ENCODE measurements at places on chromosomes 5 and 9.
A peak's percentile ranks its signal among the peaks of the same experiment; 100 is the strongest.

- DNase-seq: no peak
Observed at GRCh38 chr9:35522187-35522586, 32.3 kb downstream of the RUSC2 start.

DNA sequence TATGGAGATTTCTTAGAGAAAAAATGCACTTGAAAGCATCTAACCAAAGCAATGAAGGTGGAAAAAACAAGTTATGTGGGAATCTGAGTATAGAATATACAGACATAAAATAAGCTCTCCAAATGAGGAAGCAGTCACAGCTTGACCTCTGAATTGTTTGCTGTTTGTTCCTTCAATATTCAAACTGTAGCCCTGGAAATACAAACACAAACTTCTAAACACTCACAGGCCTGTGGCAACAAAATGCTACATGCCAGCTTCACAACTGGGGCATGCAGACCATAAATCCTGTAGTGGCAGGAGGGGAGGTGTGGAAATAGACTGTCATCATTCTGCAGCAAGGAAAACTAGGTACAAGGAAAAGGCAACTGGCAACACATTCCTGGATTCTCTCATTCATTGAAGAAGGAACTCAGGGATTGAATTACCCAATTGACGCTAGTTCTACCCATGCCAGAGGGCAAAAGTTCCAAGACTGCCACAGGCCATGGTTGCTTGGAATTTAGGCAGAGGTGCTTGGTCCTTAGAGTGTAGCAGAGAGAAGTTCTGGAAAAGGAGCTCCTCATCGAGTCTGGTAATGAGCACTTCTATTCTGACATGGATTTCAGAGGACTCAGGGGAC lies 349.6 kb downstream of the PDE4D start:
- no peak for DNase-seq

DNA sequence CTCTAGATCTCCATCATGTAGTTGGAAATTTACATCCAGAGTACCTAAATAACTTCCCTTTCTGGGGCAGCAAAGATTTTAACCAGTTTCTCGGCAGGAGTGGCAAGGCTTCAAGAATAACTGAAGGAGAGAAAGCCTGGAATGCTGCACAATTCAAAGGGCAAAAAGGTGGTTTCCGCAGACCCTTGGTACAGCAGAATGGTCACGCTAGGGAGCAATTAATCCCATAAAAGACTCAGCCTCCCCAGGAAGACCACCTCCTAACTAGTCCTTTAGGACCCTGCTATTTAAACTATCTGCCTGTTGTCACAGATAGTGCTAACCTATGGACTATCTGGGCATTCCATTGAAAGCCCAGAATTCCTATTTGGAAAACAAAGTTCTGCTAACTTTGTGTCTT lies 3.6 kb downstream of the HTR1A start:
- DNase-seq: no peak

DNA sequence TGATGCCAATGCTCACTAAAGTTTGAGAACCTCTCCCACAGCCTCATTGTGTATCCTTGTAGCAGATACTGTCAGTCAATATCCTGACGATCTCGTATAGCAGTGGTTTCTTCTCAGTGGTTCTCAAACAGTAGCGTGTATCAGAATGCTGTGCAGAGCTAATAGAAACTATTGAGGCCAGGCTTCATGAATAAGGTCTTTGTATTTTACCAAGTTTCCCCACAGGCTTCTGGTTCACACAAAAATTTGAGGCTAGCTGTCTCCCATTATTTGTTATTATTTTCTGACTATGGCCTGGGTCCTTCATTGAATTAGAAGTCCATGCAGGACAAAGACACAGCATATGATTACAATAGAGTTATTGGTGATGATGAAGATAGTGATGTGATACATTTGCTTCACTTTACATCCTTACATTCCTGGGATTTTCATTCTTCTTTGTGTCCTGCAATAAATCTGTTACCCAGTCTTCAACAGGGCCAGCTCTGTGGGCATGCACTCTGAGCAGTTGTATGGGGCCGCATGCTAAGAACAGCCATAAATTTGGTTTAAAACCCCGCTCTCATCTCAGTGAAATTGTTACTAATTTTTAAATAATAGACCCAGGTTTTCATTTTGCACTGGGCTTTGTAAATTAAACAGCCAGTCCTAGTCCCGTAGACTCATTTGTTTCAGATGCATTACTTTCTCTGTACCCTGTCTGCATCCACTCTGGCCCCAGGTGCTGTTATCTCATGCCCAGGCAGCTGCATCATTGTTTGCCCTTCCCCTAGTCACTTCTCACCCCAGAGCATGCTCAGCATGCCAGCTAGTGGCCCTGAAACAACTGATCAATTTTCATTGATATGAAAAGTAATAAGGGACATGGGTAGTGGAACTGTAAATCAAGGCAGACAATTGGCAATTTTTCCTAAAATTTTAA lies 199.9 kb upstream of the PIK3R1 start:
- DNase-seq: no peak

GRCh38 chr5:127957183-127957582 lies 126.4 kb upstream of the SLC12A2 start:
- peak; percentile 71 for DNase-seq
